ENCODE measurements at places on chromosomes 7 and 10.

GRCh38 chr10:31374146-31374696 is 55.2 kb downstream of the ZEB1 start:
- no peak for DNase-seq

- no peak for DNase-seq
Observed at GRCh38 chr10:13739183-13739582, 152.4 kb downstream of the PRPF18 start.

- no peak for DNase-seq
Observed at GRCh38 chr7:116969371-116969902, 16.1 kb downstream of the ST7 start.

DNA sequence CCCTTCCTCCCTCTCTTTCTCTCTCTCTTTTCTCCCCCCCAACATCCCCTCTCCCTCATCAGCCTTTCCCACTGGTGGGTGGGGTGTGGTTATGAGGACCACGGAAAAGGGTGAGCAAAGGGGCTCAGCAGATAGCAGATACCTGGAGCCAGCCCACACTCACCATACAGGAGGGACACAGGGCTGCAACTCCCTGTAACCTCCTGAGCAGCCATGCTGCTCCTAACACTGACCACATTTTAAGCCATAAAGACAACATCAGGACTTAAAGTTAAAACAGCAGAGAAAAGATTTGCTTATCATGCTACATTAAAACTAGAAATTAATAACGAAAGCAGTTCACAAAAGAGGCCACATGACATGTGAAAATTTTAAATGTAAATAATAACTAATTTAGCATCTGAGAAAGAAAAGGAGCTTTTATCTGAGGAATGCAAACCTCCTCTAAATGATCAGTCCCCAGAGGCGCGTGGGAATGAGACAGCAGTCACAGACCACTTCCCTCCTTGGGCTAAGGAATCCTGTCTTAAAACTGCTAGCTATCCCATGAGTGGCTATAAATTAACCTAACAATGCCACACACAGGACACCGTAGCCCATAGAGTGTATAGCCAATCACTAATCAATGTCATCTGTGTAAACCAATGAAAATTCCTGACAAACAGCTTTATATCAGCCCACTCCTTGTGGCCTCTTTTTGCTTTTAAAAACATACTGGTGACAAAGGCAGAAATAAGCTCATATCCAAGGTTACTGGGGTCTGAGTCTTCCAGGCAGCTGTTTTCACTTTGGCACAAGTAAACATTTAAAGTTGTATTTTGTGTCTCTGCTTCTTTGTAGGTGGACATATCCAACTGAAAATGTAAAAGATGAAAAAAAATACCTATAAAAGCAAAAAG is 33.3 kb downstream of the PKD1L1 start:
- peak; percentile 31 for DNase-seq

- no peak for DNase-seq
Observed at GRCh38 chr7:14818871-14819270, 83.7 kb downstream of the DGKB start.

DNA sequence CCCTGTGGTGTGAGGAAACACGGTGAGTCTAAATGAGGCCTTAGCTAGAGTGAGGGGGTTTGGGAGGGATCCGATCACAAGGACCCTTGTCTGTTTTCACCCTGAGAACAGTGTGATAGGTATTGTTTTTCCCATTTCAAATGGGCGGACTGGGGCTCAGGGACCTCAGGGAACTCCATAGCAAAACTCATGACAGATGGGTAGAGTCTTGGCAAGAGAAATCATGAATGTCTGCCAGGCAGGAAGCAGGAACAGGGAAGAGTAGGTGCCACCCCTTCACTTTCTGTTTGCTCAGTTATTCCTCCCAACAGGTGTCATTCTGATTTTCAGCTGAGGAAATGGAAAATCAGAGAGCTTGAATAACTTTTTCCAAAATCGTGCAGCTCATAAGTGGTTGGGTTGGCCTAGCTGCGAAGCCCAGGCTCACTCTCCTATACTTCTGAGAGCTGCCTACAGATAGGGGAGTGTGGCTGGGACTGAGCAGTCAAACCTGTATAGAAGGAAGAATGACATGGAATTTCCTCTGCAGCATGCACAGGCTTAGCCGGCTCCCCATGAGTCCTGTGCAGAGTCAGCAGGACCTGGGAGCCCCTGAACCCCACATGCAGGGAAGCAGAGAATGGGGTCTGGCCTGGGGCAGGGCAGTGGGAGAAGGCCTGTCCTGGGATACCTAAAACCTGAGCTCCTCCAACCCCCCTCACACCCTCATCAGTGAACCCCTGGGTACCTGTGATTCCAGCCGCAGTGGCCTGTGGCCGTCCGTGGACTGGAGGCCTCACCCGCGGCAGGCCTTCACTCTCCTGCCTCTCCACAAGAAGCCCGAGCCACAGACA is 17.6 kb upstream of the C10orf105 start:
- no peak for DNase-seq

All from fibroblast of skin of left biceps (primary cell).